ENCODE measurements at places on chromosomes 13 and 19.

DNA sequence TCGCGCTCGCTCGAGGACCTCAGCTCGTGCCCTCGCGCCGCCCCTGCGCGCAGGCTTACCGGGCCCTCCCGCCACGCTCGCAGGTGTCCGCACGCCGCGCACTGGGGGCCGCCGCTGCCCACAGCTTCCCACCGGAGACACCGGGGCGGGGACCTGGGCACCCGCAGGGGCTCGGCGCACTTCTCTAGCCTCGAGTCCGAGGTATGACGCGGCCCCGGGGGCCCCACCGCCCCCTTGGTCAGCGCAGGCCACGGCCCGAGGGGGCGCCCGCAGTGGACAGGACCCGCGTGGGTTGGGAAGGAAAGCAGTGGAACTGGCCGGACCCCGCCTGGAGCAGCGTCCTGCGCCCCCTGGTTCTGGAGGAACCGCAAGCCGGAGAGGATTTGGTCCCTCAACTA lies 2.1 kb upstream of the GRWD1 start:
- DNase-seq, result no peak

DNA sequence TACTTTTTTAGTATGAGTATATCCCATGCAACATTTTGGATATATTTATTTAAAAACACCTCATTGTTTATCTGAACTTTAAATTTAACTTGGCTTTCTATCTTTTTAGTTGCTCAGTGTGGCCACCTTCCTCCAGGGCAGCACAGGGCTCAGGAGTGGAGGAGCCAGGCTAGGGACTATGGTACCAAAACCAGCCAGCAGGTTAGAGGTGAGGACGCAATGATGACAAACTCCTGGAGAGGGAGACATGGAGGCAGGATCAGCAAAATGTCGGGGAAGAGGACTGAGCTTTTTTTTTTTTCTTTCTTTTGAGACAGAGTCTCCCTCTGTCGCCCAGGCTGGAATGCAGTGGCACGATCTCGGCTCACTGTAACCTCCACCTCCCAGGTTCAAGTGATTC lies 29.6 kb upstream of the CALM3 start:
- peak; percentile 30 for DNase-seq

- no peak for DNase-seq
Measured at GRCh38 chr13:74867460-74867859, 614.5 kb downstream of the TBC1D4 start.

DNA sequence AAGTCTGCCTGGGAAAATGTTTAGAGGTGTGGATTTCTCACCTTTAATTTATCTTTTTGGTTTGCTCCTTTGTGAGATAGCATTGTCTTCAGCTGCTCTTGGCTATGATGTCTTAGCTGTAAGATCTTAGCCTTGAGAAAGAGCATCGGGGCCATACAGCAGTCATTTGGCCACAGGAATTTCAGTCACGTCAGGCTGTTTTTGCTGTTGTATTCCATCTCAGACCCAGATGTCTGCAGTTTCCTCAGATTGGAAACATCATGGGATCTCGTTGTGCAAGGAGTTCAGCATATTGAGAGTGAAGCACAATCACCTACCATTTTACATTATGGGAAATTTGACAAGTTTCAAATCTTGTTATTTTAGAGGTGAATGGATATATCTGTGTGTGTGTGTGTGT lies 89.3 kb upstream of the C1QTNF9B start:
- no peak for DNase-seq

- peak; percentile 53 for DNase-seq
Measured at GRCh38 chr13:101875717-101876393, 423.4 kb downstream of the ITGBL1 start.

- DNase-seq, result no peak
Measured at GRCh38 chr13:33446821-33447725, 161.5 kb upstream of the STARD13 start.

DNA sequence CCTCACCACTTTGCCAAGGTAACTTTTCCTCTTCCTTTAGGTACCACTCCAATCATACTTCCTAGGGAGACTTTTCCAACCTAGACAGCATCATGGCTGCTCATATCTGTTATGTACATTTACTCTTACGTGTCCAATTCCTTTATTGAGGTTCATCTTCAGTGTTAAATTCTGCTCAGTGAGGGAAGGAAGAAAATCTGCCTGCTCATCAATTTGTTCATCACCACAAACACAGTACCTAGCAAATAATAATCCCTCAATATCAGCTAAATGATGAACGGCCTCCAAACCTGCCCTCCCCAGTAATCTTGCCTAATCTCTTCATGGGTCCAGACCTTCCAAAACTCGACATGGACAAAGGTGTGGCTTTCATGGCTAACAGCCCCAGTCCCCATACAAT lies 380.8 kb downstream of the KCTD12 start:
- DNase-seq, result no peak

DNA sequence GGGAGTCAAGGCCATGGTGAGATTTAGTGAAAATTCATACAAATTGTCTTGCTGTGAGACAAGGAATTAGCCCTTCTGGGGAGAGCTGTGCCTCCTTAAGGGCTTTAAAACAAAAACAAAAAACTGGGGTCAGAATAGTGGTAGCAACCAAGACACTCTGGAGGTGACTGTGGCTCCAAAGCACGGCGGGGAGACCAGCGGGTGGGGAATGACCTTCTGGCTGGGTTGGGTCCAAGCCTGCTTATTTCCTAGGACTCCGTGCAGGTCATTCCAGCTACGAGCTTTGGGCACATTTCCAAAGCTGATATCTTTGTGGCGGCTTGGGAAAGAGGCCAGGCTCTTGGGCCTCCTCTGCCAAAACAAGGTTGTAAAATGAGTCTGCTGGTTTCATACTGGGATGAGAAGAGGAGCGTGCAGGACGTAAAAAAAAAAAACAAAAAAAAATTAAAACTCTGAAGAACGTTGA lies 348.3 kb downstream of the UQCRFS1 start:
- DNase-seq, result no peak

- DNase-seq, result no peak
Measured at GRCh38 chr13:105327581-105328126, 1207.8 kb downstream of the EFNB2 start.

DNA sequence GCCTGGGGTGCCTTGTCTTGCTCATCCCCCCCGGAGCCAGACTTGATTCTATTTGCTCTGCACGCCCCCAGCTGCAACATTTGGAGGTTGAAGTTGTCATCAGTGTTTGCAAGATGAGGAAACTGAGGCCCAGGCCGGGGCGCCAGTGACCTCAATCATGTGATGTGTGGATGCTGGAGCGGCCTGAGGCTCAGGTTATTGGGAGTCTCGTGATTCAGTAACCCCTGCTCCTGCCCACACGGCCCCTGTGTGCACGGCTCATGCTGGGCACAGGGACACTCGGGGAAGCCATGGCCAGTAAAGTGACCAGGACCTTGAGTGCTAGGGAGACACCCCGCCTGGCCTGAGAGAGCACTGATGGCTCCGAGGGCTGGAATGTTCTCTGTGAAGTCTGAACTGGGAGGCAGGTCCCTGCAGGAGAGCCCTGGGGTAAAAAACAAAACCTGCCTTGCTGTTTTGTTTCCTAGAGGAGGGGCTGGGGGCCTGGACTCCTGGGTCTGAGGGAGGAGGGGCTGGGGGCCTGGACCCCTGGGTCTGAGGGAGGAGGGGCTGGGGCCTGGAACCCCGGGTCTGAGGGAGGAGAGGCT lies 1.9 kb downstream of the FGF21 start:
- DNase-seq, result no peak

- no peak for DNase-seq
Measured at GRCh38 chr13:19836472-19836871, 27.0 kb downstream of the ZMYM5 start.

GRCh38 chr19:38975214-38975860 lies at the start of gene FBXO17:
FBXO17 (minus strand) TSS chr19:38975742; CDS start chr19:38950319, 25,423 bp downstream.
- peak; percentile 71 for DNase-seq

DNA sequence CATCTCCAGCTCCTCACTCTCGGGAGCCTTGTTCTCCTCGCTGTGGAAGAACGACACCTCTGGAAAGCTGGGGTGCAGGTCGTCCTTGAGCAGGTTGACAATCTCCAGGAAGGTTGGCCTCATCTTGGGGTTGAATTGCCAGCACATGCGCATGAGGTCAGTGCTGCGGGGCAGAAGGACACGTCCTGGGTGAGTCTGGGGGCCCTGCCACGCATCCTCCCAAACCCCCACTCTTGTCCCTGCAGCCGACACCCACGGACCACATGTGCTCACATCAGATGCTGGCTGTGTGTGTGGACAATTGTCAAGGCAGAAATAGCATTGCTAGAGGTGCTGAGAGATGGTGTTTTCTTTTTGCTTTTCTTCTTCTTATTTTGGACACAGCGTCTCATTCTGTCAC lies 47.7 kb downstream of the ZNF557 start:
- no peak for DNase-seq

DNA sequence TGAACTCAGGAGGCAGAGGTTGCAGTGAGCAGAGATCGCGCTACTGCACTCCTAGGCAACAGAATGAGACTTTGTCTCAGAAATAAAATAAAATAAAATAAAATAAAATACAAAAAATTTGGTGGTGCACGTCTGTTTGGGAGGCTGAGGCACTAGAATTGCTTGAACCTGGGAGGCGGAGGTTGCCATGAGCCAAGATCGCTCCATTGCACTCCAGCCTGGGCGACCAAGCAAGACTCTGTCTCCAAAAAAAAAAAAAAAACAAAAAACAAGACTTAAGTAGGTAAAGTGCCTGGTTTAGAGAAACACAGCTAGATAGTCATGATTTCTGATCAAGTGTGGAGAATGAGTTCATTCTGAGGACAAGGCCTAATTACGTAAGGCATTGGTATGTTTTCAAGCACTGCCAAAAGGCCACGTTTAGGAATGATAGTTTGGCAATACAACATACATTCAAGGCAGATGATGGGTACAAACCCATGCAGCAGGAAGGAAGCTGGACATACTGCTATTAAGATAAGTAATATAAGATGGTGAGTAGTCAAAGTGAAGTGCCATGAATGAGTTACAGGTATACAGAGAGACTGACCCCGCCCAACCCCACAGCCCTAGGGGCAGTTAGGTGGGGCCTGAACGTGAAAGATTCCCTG lies 4.8 kb upstream of the UCHL3 start:
- no peak for DNase-seq

- peak; percentile 45 for DNase-seq
Measured at GRCh38 chr13:30796132-30796572, 60.8 kb downstream of the ALOX5AP start.

DNA sequence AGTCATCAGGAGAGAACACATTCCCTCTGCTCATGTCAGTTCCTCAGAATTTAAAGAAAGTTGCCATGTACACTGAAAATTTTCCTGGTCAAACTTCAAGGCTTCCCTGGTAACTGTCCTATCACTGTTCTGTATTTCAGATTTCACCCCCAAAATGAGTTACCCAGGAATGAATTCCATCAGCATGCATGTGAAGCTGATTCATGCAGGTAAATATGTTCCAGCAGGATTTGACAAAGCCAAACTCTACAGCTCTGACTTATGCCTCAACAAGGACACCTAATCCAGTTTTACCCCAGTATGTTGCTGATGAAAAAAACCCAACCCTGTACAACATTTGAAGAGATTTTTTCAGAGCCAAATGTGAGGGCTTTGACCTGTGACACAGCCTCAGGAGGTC lies 21.5 kb downstream of the LIG4 start:
- no peak for DNase-seq

GRCh38 chr19:10887616-10888367 lies 16.4 kb downstream of the CARM1 start:
- DNase-seq, result no peak

DNA sequence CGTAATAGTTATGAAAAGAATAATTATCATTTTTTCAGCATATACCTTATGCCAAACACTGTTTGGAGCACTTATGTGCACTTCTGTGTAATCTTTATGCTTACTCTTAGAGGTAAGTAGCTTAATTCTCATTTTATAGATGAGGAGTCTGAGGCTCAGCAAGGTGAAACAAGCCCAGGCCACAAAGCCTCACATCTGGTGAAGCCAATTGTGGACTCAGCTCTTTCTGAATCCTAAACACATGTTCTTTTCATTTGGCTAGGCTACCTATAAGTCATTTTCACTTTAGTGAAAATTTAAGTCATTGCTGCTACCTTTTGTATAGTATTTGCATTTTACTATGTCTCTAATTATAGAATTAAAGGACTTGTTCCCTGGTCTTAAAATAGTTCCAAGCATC lies 84.0 kb downstream of the CYSLTR2 start:
- no peak for DNase-seq

- DNase-seq, result no peak
Measured at GRCh38 chr13:31884556-31884955, 145.2 kb downstream of the RXFP2 start.

DNA sequence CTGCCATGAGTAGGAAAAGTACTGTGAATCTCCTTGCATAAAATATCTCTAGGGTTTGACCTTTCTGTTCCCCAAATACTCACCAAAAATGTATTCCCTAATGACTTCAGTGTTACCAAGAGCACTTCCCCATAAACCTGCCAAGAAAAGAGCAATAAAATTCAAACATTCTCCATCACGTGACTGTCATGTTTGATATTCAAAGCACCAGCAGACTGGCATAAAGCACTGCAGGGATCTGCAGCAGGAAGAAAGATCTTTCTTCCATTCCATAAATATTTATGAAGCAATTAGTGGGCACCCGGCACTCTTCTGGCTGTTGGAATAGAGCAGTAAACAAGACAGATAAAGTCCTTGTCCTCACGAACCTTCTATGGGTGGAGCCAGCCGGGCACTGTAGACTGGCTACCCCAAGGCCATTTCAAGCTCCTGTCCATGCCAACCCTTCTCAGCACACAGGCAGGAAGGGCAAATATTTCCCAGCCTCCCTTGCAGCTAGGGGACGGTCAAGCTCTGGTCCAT lies 20.3 kb downstream of the PLA2G4C start:
- DNase-seq, result no peak

DNA sequence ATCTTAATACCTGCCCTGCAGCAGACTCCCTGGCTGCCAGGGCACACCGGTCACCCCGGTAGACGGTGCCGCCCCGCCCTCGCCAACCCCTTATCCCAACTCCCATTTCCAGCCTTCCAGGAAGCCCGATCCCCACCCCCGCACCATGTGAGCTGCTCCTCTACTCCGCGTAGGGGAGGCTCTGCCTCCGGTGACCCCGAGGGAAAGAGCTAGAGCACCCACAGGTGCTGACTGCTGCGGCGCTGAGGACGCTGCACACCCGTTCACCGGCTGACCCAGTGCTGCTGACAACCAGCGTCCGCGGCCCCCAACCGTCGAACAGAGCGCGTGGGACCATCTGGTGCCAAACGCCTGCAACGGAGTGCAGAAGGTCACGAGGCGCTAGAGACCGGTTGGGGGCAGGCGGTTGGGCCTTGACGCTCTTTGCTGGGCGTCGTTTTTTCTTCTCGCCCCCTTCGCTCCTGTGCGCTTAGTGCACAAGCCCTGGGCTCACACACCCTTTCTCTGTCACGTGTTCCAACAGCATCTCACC lies 59.6 kb upstream of the ZNF599 start:
- DNase-seq, result no peak

DNA sequence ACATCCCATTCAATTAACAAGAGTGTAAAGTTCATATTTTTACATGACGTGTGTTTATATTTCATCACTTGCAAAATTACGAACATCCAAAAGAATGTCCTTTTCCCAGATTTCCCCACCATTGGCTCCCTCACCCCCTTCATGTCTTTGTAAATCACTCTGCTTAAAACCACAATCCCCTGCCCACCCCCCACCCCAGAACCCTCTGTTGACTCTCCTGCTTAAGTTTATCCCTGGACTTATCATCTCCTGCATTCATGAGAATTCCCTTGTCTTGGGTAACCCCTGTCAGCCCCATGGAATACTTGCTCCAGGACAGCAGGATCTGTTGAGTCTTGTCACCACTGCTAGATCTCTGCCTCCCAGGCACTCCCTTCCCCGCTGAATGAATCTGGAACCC lies 109.9 kb downstream of the COL4A1 start:
- DNase-seq, result no peak
